Hypothalamus (tissue), 51 donors: ENCODE measurements at places on chromosomes 16 and 17.

GRCh38 chr17:80940171-80941123, 51.2 kb upstream of the CHMP6 start:
- no peak for DNase-seq

DNA sequence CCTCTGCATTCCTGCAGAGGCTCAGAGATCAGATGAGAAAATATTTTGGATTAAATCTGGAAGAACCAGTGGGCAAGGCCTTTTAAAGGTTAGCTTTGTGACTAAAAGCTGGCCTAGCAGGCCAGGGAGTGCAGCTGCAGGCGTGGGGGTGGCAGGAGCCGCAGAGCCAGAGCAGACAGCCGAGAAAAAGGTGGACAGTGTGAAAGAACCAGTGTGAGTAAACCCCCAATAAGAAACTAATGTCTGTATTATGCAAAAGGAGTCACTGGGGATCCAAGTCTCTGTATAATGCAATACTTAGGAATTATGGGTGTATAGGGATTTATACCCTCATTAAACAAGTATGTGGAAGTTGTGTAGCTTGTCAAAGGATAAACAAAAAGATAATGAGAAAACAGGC, 21.4 kb upstream of the SPACA3 start:
- no peak for DNase-seq

DNA sequence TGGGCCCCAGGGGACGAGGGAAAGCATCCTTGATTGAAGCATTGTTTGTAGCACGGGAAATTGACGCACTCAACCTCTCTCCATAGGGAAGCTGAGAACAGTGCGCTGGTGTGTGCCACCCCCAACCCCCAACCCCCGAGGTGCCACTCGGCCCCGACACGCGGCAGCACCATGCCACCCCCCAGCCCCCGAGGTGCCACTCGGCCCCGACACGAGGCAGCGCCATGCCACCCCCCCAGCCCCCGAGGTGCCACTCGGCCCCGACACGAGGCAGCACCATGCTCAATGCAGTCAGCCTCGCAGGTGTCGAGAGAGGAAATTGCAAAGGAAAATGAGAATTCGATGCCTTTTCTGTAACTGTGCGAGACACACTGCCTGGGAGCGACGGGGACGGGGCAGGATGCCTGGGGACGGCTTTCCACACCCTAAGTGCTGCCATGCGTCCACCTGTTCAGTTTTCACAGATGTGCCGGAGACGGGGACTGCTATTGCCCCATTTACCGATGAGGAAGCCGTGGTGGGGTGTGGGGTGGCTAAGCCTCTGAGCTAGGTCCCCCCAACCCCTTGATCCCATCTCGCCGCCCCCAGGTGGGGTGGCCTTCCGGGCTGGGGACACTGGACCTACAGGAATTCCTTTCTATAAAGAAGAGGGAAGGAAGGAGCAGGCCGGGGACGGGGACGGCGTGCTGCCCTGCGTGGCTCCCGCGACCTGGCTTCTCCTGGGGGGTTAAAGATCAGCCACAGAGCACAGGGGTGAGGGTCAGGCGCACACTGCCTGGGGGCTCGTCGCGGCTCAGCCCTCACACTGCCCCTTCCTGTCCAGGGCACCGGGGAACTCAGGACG, 9.8 kb downstream of the CBFA2T3 start:
- DNase-seq = no peak

GRCh38 chr16:2911638-2912329, at the start of gene FLYWCH1:
TSS of gene FLYWCH1 (plus strand) at chr16:2911931. CDS start at chr16:2929686, 17,755 bp downstream.
- peak; percentile 96 for DNase-seq

GRCh38 chr16:48810436-48810802, 200.4 kb upstream of the N4BP1 start:
- no peak for DNase-seq

GRCh38 chr17:34613064-34614019, 34.0 kb downstream of the TMEM132E start:
- DNase-seq = no peak

DNA sequence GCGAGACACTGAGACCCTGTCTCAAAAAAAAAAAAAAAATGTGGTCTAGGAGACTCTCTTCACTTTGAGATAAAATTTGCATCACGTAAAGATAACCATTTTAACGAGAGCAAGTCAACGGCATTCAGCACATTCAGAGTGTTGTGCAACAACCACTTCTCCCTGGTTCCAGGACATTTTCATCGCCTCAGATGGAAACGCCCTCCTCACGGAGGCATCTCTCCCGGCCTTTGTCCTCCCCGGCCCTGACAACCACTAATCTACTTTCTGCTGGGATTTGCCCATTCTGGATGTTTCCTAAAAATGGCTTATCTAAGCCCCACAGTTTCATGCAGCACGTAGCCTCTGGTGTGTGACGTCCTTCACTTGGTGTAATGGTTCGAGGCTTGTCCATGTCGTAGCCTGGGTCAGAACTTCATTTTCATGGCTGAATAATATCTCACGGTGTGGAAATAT, 6.4 kb upstream of the NPRL3 start:
- DNase-seq = no peak

GRCh38 chr17:1629504-1630310, 1.1 kb upstream of the SLC43A2 start:
- no peak for DNase-seq

DNA sequence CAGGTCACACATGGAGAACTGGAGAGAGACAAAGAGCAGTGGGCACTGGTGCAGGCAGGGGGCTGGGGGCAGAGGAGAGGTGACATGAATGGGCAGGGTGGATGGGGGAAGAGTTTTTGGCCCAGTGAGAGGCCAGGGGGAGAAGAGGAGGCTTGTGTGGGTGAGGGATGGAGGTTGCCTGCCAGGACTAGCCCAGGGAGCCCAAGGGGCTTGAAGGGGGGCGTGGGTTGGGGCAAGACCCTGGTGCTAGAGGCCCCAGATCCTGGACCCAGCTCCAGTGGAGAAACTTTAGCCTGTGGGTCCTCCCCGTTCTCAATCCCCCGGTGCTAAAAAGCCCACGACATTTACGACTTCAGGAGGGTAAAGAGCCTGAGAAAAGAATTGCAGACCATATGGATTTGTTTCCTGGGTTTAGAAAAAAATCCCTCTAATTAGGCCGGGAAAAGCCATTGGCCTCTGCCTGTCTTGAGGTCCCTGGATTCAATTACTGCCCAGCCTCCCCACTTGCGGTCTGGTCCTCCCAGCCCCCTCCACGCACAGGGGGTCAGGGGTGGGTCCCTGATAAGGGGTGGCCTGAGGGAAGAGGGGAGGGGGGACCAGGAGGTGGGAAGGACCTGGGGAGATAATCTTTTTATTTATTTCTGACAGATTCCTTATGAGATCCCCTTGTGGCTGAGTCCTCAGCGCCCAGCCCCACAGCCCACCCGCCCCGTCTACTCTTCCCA, 33.0 kb downstream of the NGFR start:
- no peak for DNase-seq

GRCh38 chr17:79533116-79533515, 77.7 kb downstream of the RBFOX3 start:
- no peak for DNase-seq

DNA sequence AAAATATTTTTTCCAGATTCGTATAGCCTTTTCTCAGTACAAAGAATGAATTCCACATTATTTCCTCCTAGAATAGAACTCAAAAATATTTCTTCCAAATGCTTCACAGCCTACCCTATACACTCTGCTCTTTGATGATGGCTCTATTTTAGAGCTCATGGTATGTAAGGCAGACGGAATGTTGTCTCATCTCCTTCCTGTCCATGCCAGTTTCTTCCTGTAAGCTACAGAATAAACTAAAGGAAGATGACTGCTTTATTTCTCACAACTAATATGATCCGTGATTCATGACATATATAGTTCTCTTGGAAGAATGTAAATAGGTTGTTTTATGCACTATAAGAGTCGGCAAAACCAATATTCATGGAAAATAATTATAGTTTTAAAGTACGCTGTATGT, 723.1 kb downstream of the CDH11 start:
- DNase-seq = no peak

- DNase-seq = peak; percentile 84
These were observed 48.7 kb upstream of the WSB1 start for GRCh38 chr17:27245230-27245696.

DNA sequence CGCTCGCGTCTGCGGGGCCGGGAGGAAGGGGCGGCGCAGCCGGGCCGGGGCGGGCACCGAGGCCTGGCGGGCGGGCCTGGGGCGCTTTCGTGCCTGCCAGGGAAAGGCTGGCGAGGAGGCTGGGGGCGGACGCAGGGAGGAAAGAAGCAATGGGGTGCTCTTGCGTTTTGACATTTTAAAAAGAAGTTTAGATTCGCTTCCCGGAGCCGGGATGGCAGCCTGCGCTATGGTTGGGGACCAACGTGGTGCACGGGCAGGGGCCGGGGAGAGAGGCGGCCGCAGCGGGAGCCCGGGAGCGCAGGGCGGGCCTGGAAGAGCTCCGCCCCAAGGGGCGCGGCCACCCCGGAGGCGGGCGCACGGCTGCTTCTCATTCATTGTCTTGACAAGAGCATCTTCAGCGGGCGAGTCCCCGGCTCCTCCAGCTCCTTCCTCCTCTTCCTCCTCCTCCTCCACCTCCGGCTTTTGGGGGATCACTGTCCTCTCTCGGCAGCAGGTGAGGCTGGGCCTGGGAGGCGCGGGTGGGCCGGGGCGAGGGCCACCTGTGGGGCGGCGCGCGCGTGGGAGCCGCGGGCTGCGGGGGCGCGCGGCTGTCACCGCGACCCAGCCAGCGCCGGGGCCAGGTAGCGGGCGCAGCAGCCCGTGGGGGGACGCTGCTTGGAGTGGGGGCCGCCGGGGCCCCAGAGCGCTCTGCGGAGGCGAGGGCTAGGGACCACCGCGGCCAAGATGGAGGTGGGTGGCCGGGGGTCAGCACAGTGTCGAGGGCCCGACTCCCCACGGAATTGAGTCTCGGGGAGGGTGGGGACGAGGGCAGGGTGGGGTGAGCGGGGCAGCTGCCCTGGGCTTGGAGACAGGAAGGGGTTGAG, at the start of gene CORO1A:
Gene CORO1A, plus strand, starts transcription at position 370 of the 863 bp plus-strand sequence. CDS start 1,608 bp downstream, outside the sequence.
- peak; percentile 42 for DNase-seq

DNA sequence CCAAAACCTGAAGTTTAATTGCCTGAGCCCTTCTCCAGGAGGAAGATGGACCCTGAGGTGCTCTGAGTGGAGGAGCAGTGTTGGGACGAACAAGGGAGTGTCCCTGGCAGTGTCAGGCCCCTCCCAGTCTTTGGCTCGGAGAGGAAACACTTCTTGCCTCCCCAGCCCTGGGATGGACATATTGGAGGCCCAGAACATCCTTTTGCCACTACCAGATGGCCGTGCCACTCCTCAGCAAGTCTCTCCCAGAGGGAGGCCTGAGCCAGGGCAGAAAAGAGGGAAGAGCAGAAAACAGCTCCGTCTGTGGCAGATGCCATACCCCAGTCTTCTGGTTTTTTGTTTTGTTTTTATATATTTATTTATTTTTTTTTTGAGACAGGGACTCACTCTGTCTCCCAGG, 91.5 kb upstream of the CRHR1 start:
- no peak for DNase-seq

GRCh38 chr17:39938140-39938869, 10.8 kb downstream of the LRRC3C start:
- no peak for DNase-seq

GRCh38 chr16:25679511-25679910, 12.2 kb upstream of the HS3ST4 start:
- DNase-seq = no peak

DNA sequence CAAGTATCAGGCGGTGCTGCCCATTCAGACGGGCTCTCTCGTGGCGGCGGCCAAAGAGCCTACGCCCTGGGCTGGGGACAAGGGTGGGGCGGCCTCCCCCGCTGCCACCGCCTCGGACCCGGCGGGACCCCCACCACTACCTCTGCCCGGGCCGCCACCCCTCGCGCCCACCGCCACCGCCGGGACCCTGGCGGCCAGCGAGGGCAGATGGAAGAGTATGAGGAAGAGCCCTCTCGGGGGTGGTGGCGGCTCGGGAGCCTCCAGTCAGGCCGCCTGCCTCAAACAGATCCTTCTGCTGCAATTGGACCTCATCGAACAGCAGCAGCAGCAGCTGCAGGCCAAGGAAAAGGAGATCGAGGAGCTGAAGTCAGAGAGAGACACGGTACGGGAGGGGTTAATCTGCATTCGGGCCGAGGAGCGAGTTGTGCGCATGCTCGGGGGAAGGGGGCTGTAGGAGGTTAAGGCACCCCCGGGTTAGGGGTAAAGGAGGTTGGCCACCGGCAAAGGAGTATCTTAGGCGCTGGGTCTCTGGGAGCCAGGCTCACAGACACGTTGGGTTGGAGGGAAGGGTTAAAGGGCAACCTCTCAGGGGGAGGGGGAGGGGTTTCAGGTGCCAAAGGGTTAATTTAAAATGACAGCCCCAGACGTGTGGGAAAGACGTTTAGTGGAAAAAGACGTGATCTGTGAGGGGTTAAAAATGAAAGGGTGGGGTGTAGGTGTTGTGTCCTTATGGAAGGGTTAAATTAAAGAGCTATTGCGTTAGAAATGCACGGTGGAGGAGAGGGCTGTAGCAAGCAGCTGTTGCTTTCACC, 1.4 kb downstream of the MSL1 start:
- peak; percentile 38 for DNase-seq

DNA sequence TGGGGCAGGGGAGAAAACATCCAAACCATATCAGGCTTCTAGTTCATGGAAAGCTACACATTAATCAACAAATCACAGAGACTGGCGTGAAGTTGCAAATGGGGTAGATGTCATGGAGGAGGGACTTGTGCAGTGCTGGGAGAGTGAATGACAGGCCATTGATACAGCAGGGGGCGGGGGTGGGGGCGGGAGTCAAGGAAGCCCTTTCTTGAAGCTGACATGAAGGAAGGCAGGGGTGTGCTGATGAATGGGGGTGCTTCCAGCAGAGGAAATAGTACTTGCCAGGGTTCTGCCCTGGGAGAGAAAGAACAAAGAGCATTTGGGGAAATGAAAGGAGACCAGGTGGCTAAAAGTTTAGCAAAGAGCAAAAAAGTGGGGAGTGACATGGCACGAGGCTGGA, 269.9 kb downstream of the SHISA9 start:
- DNase-seq = no peak

DNA sequence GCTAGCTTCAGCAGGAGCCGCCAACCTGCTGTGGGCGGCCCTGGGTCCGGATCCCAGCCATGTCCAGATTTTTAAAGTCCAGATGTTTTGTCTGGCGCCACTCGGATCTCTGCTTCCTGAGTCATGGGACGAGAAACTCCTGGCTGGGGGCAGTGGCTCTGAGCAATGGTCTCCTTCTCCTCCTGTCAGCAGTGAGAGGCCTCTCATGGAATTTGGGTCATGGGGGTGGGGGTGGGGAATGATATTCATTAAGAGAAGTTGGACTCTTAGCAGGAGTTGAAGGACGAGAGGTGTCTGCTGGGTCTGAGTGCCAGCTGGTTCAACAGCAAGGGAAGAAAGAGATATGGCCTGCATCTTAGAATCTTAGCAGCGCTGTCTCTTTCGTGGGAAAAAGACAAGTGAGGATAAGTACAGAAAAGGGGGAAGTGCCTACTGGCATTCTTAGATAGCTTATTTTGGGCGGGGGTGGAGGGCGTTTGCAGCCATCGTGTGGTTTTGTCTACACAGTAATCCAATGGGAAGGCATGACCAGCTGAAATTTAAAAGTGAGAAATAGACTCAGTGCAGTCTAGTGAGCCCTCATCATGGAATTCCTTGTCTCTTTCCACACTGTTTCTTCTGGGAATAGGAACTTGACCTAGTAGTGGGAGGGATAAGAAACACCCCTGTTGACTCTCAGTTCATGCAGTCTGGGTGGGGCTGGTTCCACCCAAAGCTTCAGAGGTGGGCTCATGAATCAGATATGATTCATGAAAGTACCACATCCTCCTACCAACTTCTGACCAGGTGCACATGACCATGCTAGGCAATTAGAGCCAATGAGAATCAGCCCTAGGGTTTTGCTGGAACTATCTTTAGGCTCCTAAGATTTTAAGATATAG, 80.5 kb downstream of the MYH13 start:
- no peak for DNase-seq
